ENCODE measurements at places on chromosomes 7 and 10.

DNA sequence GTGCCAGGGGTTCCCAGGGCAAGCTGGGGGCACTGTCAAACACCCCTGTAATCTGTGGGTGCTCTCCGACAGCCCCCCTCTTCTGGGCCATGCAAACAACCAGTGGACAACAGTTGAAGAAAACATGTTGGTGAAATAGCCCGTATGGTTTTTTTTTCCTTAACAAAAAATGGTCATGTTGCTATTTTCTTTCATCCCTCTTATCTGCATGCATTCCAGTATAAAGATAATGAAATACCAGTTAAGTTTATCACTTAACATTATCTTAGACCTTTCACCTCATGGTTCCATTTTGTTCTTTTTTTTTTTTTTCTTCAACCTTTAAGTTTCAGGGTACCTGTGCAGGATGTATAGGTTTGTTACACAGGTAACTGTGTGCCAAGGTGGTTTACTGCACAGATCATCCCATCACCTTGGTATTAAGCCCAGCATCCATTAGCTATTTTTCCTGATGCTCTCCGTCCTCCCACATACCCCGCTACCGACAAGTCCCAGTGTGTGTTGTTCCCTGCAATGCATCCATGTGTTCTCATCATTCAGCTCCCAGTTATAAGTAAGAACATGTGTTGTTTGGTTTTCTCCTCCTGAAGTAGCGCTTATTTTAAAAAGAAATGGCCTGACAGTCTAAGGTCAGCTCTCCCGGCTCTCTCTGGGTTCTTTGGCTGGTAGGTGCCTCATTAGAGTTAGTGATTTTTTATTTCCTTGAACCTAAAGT, 110.1 kb downstream of the NRP1 start:
- peak; percentile 43 for DNase-seq

DNA sequence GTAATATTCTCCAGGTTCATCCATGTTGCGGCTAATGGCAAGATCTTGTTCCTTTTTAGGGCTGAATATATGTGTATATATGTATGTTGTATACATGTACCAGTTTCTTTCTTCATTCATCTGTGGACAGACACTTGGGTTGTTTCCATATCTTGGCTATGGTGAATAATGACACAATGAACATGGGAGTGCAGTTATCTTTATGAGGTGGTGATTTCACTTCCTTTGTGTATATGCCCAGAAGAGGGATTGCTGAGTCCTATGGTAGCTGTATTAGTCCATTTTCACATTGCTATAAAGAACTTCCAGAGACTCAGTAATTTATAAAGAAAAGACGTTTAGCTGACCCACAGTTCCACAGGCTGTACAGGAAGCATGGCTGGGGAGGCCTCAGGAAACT, 17.1 kb upstream of the TSPAN15 start:
- no peak for DNase-seq

DNA sequence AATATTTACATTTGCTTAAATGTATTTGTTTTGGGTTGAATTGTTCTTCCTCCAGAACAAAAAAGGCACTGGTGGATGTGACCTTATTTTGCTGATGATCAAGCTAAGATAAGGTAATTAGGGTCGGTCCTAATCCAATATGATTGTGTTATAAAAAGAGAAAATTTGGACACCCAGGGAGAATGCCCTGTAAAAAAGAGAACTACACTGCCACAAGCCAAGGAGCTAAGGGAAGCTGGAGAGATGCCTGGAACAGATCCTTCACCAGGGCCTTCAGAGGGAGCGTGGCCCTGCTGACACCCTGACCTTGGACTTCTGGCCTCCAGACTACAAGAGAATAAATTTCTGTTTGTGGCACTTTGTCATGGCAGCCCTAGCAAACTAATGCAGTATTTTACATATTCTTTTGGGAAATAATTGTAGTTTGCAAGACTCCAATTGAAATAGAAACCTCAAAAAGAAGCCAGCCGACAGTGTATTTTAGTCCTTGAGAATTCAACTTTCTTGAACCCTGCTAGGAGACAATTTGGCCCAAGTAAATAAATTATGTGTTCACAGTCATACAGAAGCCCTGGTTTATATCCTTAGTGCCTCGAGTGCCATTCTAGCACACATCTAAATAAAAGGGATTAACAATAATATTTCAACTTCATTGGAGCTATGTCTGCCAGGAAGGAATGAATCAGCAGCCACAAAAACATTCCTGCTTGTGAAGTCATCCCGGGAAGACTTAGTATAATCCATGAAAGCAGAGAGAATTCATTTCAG, 164.6 kb downstream of the PKD1L1 start:
- DNase-seq = peak; percentile 93

GRCh38 chr10:103184615-103185014, 8.5 kb downstream of the NT5C2 start:
- DNase-seq = no peak

DNA sequence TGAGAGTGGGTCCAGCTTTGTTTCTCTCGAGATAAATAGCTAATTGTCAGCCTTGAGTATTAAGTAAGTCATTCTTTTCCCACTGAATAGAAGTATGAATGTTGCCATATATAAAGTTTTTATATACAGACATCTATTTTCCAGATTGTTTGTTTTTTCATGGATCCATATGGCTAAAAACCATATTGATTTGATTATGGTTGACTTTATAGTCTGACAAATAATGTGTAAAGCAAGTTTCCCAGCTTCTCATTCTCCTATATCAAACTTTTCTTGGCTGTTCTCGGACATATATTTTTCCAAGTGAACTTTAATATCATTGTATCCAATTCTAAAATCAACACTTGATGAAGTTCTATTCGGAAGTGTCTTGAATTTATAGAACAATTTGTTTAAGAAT, 352.4 kb upstream of the MEOX2 start:
- no peak for DNase-seq

DNA sequence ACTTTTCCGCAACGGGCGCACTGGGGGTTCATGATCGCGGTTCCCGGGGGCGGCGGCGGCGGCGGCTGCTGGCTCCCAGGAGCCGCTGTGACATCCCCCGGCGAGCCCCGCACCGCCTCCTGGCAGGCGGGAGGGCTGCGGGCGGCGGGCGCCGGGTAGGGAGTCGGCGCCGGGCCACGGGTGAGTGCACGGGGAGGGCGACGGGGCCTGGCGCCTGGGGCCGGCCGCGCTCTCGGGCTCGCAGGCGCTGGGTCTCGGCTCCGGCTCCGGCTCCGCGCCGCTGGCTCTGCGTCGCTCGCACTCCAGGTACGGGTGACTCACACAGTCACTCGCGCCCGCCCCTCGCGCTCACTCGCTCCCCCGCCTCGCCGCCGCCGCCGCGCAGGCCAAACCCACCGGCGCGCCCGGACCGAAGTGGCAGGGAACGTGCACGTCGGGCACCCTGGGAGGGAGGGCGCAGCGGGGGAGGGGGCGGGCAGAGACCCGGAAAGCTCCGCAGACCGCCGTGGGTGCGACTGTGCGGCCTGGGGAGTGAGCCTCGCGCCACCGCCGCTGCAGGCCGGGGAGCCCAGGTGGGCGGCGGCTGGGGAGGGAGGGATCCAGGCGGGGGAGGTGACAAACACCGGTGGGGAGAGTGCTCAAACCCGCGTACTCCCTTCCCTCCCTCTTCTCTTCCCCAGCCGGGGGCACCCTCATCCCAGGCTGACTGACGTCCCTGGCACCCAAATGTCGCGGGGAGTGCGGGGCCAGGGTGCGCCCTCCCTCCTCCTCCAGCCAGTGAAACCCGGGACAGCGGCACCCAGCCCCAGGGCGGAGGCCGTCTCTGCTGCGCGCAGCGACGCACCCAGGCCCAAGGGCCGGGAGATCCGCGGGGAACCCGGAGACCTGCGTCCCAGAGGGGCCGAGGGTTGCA, 276.9 kb upstream of the NEBL start:
- no peak for DNase-seq

Data from brain microvascular endothelial cell (primary cell).